ENCODE measurements at places on chromosomes 11 and 22. TPM values are rescaled to one million over a fixed set of nuclear protein-coding genes. Genes with fewer than 3 reads are reported as not detected.

The TBX10 gene
- total RNA-seq, result not detected

The TMEM218 gene
- 18.2 TPM for total RNA-seq

The NTM gene
- not detected for total RNA-seq

DNA sequence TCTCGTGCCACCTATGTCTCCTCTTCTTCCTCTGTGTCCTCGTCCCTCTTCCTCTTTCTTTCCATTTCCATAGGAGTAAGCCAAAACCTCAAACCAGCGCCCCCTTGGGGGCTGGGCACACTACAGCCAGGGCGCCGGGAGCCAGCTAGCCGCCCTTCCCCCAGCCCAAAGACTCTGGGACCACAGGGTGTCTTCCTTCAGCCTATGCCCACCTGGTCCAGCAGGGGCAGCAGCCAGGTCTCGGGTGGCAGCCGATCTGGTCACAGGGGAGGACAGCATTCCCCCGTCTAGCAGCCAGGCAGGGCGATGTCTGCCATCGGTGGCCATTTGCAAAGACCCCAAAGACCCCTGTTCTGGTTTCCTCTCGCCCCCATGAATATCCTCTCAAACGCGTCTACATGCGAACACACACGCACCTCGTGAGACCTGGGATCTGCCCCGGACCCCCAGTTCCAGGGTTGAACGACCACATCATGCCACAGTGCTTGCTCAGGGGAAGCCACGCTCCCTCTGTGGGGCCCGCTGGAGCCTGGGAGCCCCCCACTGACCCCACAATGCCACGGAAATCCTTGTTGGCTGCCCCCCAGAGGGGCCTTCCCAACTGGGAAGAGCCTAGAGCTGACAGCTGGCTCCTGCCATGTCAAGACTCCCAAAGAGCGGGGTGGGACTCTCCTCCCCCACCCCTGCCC lies 546.0 kb upstream of the CCDC179 start:
- DNase-seq, result no peak

DNA sequence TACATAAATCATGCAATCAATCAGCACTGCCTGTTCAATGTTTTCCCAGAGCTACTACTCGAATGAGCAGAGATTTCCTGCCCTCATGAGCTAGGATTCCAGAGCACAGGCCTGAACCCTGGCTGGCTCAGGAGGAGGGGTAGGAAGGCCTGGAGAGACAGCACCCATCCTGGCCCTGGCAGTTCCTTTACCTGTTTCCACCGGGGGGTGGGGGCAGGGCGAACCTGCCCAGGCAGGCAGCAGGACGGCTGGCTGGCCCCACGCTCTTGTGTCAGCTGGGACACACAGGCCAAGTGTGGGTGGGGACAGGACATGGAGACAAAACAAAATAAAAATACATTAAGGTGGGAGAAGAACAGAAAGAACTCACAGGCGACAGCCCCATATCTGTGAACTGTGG lies 109.8 kb upstream of the BID start:
- DNase-seq, result no peak

- DNase-seq, result no peak
These were observed 63.0 kb downstream of the HIPK3 start for GRCh38 chr11:33320016-33320813.

DNA sequence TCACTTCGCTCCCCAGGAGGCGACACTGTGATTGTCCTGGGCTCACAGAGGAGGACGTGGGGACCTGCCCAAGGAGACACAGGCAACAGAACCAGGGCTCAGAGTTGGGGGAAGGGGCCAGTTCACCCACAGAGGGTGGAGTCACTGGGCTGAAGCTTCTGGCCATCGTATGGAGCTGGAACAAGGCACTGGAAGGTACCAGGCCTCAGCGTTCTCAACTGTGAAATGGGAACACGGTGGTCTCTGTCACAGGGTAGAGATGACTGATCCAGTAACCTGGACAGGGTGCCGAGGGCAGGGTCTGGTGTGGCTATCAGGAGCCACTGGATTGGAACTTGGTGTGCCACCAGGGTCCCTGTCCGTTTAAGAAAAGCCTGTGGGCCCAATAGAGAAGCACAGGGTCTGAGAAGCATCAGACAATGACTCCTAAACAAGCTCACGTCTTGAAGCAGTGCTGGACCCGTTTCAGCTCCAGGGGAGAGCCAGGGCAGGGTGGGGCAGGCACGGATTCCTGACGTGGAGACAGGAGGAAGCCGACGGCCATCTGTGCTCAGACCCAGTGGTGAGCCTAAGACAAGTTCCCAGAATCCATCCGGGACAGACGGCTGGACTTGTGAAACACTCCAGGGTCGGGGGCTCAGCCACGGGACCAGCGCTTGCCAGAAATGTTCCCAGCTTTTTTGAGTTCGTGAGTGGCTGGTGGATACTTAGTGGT lies 25.0 kb upstream of the KCNQ1OT1 start:
- no peak for DNase-seq
